Transverse colon (tissue), 4 donors: ENCODE measurements at places on chromosomes 7 and 10. TPM values are rescaled to one million over a fixed set of nuclear protein-coding genes. Genes with fewer than 3 reads are reported as not detected.

FBXL13 gene
- 1.9 TPM for total RNA-seq

OR2A12 gene
- total RNA-seq: not detected

DNA sequence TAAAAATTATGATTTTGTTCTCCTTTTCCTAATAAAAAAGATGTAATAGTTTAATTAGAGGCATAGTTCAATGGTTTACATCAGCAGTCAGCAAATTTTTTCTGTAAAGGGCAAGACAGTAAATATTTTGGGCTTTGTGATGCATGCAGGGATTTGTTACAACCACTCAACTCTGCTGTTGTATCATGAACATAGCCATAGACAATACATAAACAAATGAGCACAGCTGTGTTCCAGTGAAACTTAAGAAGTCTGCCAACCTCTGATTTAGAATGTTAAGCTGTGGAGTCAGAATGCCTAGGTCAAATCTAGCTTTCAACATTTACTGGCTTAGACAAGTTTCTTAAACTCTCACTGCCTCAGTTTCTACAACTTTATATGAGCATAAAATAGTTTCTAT is 31.6 kb downstream of the ASZ1 start:
- DNase-seq: no peak

- no peak for DNase-seq
Measured at GRCh38 chr10:124346831-124347230, 71.9 kb downstream of the OAT start.

DNA sequence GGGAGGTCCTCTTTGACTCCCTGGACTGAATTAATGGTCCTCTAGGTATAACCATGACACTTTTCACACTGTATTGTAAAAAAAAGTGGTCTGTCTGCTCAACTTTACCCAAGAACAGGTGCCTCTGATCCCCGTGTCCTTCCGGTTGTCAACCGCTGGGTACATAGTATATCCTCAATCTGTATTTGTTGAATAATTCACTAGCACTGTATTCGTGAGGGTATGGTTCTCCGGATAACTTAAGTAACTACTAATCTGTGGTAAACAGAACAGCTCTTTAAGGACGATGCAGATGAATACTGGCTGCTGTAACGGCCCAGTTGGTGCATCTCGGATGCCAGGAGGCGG is 472 bp upstream of the ADAM22 start:
- DNase-seq: no peak

- DNase-seq: no peak
Measured at GRCh38 chr10:92846854-92847201, 1.5 kb upstream of the EXOC6 start.

ZNF488 gene
- total RNA-seq: 0.80 TPM
